ENCODE measurements at places on chromosomes 5 and 9. TPM values are rescaled to one million over a fixed set of nuclear protein-coding genes. Genes with fewer than 3 reads are reported as not detected.

DNA sequence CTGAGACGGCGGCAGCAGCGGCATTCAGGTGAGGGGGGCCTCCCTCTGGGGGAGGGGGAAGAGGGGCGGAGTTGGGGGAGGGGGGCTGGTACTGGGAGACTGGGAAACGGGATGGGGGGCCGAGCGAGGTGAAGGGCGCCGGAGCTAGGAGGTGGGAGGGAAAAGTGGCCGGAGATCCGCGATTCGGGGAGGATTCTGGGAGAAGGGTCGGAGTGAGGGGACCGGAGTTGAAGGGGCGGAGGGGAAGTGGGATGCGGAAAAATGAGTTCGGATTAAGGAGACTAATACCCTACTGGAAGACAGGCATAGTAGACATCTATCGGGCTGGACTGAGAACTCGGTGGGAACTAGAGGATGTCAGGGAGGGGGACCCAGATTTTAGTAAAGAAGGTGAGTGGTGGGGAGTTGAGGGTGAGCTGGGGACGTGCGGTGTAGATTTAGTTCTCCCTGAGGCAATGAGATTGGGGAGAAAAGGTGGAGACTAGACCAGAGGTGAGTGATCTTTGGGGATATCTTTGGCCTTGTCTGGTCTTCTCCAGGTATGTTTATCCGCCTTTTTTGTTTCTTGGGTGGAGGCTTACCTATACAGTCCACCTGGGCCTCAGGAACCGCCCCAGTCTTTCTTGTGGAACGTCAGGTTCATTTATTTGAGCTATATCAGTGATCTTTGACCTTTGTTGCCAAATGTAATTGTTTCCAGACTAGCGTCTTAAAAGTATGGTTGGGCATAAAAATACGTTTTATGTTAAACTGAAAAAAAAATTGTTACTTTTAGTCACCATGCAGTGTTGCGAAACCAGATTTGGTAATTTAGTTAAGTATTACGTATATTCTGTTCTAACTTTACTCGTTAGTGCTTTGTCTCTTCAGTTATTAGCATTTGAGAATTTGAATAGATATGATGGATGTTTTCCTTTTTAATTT, 632 bp downstream of the UBAP1 start:
- no peak for DNase-seq

DNA sequence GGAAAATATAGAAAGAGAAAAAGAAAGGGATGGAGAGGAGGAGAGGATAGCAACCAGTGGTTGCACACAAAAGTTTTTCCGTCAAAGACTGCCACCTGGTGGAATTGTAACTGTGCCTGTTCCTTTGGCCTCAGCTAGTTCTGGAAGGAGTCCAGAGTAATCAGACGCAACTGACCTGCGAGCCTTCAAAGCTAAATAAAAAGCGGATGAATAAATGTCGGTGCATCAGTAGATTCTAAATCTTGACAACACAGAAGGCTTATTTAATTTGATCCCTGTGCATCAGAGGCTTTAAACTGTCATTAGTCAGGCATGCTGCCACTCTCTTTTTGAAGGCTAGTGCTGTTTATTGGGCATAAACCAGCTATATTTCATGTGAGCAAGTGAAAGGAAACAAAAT, 132.9 kb upstream of the ACO1 start:
- peak; percentile 34 for DNase-seq

DNA sequence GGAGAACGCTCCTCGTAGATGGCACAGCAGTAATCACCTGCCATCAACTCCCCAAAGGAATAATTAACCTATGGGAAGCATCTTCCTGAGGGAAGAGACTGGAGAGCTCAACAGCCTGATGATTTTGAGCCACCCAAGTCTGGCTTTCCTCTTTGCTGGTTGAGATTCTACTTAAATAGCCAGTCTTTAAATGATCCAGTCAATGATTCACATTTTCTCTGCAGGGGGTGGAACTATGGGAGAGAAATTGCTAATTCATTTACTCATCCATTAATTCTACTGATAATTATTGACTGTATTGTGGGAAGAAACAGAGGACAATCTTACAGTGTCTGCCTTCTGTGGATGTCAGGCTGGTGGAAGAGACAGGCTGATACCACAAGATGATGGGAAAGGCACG, 355.0 kb upstream of the PANK3 start:
- no peak for DNase-seq

DNA sequence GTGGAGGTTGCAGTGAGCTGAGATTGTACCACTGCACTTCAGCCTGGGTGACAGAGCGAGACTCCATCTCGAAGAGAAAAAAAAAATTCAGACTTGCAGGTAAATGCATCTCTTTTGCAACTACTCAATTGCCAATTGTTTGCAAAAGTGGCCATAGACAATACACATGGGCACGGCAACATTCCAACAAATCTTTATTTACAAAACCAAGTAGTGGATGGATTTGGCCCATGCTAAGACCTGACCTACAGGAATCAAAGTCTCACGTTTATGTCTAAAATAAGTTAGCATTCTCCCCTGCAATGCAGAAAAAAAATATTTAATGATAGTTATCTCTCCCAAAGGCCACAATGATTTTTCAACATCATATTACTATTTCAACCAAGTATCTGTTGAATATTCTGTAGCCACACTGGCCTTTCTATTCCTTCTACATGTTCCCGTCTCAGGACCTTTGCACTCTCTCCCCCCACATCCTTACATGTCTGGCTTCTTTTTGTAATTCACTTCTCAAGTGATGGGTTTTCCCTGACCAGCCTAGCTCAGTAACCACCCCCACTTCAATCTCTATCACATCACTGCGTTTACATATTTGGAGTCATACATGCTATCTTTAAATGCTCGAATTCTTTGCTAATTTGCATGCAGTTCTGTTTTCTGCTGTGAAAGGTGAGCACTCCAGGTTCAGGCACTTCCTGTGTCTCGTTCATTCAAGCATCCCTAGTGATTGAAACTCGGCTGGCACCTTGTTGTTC, 54.2 kb downstream of the FNBP1 start:
- DNase-seq: no peak

- DNase-seq: peak; percentile 29
Observed at GRCh38 chr9:32551276-32552051, 663 bp upstream of the SMIM27 start.

GRCh38 chr9:12612211-12612770, 80.9 kb upstream of the TYRP1 start:
- no peak for DNase-seq

NDFIP1 gene
- total RNA-seq: 52.7 TPM
